ENCODE measurements at places on chromosomes 12 and 14.

DNA sequence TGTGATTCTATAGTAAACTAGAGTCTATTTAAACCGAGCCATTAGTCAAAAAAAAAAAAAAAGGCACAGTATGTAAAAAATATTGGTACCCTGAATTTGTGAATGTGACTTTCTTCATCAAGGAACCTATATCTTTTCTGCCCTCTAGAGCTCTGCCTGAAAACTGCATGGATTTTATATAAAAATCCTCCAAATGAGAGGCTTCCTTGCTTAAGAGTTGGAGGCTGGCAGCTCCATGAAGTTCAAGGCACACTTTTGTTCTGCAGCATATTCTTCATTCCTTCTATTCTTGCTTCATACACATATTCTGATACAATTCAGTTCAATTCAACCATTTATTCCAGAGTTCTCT, 23.1 kb upstream of the NKX2-8 start:
- no peak for DNase-seq

- no peak for DNase-seq
Observed at GRCh38 chr14:63996016-63996415, 143.2 kb downstream of the SYNE2 start.

DNA sequence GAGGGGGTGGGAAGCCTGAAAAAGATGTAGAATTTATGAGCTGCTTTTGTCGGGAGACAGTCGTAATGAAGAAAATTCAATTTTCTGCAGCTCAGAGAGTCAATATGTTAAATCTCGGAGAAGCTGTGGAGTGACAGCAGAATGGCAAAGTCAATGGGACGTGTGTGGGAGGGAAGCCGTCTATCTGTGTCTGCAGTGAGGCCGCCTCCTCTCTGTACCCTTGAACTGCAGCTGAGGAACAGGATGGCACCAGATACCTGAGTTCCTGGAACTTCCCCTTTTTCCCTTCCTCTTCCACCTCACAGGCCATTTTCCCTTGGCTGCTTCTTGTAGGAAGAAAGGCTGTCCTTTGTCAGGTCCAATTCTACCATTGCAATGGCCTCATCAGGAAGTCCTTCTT, 9.3 kb upstream of the CALCOCO1 start:
- DNase-seq, result no peak

GRCh38 chr14:20413744-20414082, 412 bp upstream of the TEP1 start:
- DNase-seq, result peak; percentile 19

GRCh38 chr12:45130881-45131281, 80.0 kb upstream of the DBX2 start:
- DNase-seq, result peak; percentile 77

DNA sequence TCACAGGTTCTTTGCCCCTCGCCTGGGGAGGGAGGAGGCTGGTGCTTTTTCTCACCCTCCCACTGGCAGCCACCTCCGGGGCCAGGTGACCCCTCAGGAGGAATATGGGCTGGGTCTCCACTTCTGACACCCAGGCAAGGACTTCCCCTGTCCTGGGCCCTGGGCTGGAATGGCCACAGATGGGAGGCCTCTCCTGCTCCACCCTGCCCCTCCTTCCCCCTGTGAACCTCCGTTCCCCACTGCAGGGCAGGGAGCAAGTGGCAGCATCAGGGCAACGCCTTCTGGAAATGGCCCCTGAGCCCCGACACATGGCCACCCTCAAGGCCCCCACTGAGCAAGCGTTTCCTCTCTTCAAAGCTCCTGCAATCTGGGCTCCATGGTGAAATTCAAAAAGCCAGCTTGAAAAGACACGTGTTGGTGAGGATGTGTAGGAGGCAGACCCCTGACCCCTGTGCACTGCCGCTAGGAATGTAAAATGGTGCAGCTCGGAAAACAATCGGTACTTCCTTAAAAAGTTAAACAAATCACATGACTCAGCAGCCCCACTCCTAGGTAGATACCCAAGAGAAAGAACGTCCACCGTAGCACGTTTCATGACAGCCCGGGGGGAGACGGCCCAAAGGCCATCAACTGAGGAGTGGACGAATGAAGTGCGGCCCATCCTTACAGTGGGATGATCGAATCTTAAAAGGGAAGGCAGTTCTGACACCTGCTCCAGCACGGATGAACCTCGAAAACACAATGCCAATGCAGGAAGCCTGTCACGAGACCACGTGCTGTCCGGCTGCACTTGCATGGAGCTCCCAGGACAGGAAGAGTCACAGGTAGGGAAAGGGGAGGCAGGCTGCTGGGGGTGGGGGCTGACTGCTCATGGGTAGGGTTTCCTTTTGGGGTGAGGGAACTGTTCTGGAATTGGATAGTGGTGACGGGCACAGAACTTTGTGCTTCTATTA, 11.5 kb downstream of the XRCC3 start:
- no peak for DNase-seq

DNA sequence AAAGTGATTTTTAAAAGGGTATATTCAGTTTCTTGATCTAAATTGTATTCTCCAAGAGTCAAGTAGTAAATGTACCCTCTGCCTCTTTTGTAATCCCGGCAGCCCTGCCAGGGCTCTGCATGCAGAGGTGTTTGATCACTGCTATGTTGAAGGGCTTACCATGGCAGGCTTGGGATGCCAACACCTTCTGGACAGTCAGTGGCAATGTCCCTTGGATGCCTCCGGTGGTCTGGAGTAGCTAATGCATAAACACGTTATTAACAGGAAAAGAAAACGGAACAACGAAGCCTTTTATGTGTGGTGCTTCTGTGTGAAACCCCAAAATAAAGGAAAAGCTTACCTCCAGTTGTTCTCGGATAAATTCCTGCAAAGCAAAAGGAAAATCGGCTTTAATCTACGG, 19.9 kb downstream of the EIF2B2 start:
- DNase-seq, result peak; percentile 8

- peak; percentile 41 for DNase-seq
Observed at GRCh38 chr12:82650627-82651337, 35.9 kb upstream of the TMTC2 start.

GRCh38 chr14:80850197-80850814, 91.2 kb downstream of the CEP128 start:
- peak; percentile 61 for DNase-seq

- DNase-seq, result no peak
Observed at GRCh38 chr12:1608713-1609119, 14.3 kb upstream of the FBXL14 start.

- DNase-seq, result no peak
Observed at GRCh38 chr14:39592116-39592789, 160.0 kb upstream of the FBXO33 start.

GRCh38 chr14:69346710-69347109, 51.4 kb downstream of the ERH start:
- no peak for DNase-seq

DNA sequence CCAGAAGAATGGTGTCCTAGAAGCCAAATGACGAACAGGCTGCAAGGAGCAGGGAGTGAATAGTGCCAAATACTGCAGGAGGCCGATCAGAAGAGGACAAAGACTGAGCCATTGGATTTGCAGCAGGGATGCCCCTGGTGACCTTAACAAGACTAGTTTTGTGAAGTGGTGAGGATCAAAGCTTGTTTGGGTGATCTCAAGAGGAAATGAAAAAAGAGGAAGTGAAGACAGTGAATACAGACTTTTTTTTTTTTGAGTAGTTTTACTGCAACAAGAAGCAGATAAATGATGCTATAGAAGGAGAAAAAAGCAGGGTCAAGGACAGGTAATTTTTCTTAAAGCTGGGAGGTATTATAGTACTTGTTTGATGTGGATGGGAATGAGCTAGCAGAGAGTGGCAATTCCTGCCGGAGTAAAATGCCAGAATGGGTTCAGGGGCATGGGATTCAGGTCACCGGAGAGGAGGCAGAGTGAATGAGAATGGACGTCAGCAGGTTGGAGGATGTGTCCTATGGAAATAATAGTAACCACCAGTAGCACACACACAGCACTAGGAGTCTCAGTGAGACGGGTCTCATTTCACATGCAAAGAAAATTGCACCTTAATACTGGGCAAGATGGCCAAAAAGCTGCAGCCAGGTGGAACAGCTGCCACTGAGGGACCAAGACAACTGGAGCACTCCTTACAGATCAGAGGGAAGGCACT, 345.8 kb upstream of the CCDC196 start:
- no peak for DNase-seq

DNA sequence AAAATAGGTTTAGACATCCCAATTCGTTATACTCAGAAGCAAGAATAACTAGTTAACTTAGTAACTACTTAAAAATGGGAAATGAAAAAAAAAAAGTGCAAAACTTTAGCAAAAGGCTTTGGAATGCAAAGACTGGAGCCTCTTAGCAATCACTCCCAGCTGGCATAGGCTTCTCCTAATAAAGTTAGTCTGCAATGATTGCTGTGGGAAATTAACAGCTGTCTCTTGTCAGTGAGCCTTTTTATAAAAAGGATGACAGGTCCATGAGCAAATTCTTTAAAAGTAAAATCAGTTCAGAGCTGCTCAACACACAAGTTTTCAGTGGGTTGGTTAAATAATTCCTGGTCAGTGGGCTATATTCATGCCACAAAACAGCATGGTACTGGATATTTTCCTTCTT, 7.4 kb upstream of the SYCP3 start:
- DNase-seq, result no peak

- DNase-seq, result no peak
Observed at GRCh38 chr14:39060818-39061437, 42.1 kb downstream of the SEC23A start.

DNA sequence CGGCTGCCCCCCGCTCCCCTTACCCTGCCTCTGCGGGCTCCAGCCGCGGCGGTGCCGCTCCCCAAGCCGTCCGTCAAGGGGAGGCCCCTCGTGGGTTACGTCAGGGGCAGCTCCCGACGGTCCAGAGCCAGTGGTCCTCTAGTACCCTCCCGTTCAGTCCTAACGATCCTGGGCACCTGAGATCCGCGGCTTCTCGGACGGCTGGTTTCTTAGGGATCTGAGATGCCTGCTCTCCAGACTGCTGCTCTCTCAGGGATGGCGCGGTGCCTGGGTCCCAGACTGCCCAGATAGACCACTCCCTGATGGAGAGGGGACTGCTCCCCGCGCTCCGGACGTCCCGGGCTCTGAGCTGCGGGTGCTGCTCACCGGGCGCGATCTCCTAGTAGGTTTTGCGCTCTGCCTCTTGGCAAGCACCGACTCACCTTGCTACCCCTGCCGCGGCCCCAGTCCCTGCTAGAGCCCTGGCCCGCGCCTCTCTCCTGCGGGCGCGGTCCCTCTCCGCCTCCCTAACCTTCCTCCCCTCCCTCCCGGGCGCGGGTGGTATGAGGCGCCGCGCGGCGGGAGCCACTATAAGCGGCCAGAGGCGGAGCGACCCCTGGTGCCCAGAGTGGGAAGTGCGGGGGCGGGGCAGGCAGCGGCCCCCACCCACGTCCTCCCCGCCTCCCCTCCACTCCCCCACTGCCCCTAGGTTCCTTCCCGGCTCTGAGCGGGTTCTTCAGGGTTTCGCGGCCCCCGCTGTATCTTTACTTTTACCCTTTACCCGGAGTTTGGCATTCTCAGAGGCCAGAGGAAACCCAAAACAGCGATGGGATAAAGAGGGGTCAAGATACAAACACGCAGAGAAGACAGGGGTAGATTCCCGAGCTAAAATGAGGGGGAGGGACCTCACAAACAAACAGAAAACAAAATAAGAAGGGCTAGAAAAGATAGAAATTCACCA, at the start of gene C1QL4:
Gene C1QL4, minus strand, starts transcription at position 544 of the 940 bp plus-strand sequence. CDS start 711 bp downstream, outside the sequence.
- peak; percentile 63 for DNase-seq

GRCh38 chr12:7092229-7092985, at the start of gene C1R:
C1R (minus strand) TSS chr12:7092445; CDS start chr12:7092388, 57 bp downstream.
- DNase-seq, result peak; percentile 82

DNA sequence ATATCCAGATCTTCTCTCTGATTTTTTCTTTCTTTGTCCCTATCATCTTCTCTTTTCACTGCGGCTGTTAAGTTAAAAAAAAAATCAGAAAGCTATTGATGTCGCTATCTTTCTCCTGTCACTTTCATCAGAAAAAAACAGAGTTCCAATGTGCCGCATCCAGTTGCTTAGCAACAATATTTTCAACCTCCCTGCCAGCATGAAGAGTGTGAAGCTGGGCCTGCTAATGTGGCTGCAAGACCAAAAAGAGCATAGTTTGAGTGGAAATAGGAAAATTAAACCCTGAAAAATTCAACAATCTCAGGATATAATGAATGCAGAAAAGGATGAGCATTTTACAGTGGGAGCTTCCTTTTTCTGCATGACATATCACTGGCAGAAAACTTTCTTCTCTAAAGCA, 1025.4 kb upstream of the LRFN5 start:
- DNase-seq, result no peak

DNA sequence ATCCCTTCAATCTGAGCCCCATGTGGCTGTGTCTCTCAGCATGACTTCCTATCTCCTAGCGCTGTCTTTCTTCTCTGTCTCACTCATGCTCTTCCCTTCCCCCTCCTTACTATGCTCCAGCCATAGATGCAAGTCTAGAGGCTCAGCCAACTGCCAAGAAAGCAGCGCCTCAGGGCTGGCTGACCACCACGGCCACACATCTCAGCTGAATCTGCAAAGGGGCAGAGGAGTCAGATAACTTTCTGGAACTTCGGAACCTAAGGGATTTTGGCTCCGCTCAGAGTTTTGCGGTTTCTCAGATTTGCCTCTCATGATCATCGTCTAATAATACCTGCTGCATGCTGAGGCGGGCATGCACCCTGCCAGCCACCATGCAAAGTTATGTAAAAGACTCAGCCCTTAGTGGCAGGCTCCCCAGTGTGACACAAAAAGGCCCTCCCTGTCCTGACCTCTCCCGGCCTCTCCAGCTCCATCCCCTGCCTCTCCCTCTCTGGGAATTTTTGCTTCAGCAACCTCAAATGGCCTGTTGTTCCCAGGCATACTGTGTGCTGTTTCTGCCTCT, 5.0 kb upstream of the FGF6 start:
- DNase-seq, result peak; percentile 47

DNA sequence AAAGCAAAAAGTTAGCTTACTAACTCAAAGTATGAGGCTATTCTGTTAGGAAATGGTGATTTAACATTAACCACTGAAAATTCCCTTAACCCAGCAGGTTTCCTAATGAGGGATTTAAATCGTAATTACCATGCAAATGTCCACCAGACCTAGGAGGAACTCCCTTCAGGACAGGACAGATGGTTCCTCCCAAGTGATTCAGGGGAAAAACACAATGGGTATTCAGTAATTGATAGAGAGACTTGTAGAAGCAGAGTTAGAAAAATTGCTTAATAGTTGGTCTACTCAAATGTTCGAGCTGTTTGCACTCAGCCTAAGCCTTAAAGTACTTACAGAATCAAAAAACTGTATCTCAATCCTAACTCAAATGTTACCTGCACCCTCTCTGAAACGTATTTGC, 21.6 kb downstream of the RERGL start:
- no peak for DNase-seq

GRCh38 chr12:70402597-70402996, 36.5 kb downstream of the KCNMB4 start:
- DNase-seq, result no peak

DNA sequence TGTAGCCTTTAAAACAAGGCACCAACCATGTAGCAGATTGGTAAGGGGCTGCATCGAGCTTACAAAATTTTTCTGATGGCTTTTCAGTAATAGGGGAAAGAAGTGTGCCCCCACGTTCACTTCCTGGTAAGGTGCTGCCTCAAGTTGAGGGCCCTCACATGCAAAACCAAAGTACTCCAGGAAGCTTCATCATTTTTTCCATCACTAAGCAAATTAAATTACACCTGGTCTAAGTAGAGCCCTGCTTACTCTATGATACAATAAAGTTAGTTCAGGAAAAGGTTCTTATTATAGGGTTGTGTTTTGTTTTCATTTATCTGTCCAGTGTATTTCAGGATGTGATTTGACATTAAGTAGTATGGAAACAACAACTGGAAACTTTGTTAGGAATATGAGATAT, 15.0 kb upstream of the AKAP5 start:
- no peak for DNase-seq

GRCh38 chr12:75715323-75715644, 203.9 kb upstream of the KRR1 start:
- DNase-seq, result no peak

- no peak for DNase-seq
Observed at GRCh38 chr12:25926536-25926935, 31.9 kb upstream of the RASSF8 start.

- no peak for DNase-seq
Observed at GRCh38 chr12:121003650-121004049, 12.6 kb downstream of the C12orf43 start.
